ENCODE measurements at places on chromosomes 3 and 15.
A peak's percentile ranks its signal among the peaks of the same experiment; 100 is the strongest.

GRCh38 chr3:124577494-124578167, 152.6 kb upstream of the UMPS start:
- DNase-seq: no peak

DNA sequence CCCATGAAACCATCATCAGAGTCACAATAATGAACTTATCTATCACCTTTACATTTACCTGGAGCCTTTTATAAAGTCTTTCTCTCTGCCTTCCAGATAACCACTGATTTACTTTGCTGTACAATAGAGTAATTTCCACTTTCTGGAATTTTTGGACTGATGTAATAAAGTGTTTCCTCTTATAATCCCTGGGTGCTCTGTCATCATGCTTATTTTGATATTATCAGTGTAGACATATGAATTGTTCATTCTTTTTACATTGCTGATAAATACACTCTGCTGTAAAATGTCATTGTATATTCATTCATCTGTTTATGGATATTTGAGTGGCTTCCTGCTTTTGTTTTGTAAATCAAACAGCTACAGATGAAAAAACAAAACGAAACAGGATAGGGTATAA, 27.0 kb upstream of the IREB2 start:
- no peak for DNase-seq

- DNase-seq: no peak
These were observed 40.2 kb downstream of the DPH6 start for GRCh38 chr15:35505809-35506208.

DNA sequence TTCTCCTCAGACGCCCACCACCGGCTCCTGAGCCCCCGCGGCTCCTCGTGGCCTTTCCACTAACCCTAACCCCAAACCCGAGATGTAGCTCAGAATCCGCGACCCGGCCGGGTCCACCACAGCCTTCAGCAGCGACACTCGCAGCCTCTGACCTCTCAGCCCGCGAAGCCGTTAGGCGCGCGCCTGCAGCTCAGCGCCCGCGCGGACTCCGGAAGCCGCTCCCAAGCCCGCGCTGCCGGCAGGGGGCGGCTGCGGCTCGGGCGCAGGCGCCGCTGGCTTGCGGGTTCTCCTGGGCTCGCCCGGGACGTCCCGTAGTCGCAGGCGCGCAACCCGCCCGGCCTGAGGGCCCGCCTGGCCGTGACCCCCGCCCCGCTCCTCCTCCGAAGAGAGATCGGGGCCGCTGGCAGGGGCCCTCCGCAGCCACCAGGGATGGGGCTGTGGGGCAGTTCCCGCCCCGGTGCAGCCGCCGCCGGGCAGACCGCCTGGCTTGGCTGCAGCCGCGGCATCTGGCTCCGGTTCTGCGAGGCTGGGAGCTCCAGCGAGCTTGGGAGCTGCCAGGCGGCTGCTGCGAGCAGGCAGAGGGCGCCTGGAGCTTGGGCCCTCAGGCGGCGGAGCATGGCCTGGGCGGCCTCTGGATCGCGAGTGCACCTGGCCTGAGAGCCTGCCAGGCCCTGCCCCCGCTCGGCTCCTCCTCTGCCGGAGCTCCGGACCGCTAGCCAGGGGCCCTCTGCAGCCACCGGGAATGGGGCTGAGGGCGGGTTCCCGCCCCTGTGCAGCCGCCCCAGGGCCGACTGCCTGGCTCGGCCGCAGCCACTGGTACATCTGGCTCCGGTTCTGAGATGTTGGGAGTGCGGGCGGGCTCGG, 120.7 kb downstream of the LMLN start:
- peak; percentile 52 for DNase-seq

- DNase-seq: no peak
These were observed 28.2 kb downstream of the MYEF2 start for GRCh38 chr15:48149858-48150257.

- no peak for DNase-seq
These were observed 13.1 kb upstream of the SEC13 start for GRCh38 chr3:10334042-10334441.

DNA sequence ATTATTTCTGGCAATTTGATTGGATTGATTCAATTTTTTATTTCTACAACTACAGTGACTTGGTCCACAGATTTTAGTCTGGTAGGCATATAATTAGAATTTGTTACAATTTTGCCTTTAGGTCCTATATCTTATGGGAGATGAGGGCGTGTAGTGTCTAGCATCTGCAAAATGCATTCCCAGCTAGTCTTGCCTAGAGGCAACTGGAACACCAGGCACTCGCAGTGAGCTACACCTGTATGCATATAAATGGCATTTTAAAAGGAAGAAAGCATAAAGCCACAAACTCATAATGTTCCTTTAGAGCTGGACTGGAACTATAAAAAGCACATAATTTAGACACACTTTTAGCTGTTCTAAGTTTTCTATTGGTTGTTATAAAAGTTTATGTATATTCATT, 17.9 kb upstream of the SPPL2A start:
- DNase-seq: no peak

DNA sequence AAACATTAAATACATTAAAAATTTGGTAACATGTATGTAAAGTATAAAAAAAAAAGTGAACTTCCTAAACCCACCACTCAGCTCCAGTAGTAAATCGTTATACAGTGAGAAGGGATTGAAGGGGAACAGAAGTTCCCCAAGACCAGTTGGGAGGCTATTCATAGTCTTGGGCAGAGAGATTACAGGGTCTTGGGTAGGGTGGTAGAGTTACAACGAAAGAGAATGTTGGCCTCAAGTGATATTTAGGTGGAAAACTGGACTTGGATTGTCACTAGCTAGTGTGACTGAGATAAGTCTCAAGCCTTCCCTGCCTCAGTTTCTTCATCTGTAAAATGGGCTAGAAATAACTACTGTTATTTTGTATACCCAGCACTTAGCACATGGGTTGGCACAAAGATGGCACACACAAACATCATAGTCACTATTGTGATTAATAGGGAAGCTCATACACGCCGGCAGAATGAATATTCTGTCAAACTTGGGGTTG, 431 bp upstream of the YEATS2 start:
- no peak for DNase-seq

DNA sequence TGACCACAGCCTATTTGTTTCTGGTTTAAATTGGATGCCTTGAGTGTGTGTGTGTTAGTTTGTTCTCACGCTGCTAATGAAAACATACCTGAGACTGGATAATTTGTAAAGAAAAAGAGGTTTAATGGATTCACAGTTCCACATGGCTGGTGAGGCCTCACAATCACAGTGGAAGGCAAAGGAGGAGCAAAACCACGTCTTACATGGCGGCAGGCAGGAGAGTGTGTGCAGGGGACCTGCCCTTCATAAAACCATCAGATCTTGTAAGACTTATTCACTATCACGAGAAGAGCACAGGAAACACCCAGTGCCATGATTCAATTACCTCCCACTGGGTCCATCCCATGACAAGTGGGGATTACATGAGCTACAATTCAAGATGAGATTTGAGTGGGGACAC, 260.5 kb downstream of the WDR72 start:
- no peak for DNase-seq

- no peak for DNase-seq
These were observed 32.2 kb downstream of the SLC15A2 start for GRCh38 chr3:121926380-121926779.

GRCh38 chr3:50657816-50658215, 16.9 kb upstream of the DOCK3 start:
- no peak for DNase-seq

- no peak for DNase-seq
These were observed 739.0 kb upstream of the CFAP20DC start for GRCh38 chr3:59788801-59789200.

DNA sequence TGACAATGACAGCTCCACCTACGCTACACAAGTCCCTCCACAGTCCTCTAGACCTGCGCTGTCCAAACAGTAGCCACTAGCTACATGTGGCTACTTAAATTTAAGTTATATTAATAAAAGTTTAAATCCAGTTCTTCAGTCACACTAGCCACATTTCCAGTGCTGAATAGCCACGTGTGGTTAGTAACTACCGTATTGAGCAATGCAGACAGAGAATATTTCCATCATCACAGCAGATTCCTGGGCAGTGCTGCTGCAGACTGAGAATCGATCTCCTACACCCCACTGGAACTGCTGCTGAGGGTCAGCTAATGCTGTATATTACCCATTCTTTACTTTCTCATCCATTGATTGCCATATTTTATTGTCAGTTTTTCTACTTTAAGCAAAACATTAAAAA, 40.9 kb downstream of the HDC start:
- no peak for DNase-seq

DNA sequence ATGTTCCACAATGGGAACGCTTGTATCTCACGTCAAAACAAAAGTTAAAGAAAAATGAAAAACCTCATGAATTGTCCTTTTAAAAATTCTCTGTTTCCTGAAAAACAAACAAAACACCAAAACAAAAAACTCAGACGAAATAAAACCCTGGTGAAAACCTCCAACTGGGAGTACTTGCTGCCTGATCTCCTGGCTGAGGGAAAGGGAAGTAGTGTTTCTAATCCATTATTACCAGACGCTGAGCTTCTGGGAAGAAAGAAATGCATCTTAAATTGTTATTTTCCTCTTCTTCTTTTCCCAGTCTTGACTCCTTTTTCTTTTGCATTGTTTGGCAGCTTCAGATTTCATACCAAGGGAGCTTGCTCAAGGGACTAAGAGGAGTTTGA, 243.2 kb upstream of the RGMA start:
- DNase-seq: no peak

DNA sequence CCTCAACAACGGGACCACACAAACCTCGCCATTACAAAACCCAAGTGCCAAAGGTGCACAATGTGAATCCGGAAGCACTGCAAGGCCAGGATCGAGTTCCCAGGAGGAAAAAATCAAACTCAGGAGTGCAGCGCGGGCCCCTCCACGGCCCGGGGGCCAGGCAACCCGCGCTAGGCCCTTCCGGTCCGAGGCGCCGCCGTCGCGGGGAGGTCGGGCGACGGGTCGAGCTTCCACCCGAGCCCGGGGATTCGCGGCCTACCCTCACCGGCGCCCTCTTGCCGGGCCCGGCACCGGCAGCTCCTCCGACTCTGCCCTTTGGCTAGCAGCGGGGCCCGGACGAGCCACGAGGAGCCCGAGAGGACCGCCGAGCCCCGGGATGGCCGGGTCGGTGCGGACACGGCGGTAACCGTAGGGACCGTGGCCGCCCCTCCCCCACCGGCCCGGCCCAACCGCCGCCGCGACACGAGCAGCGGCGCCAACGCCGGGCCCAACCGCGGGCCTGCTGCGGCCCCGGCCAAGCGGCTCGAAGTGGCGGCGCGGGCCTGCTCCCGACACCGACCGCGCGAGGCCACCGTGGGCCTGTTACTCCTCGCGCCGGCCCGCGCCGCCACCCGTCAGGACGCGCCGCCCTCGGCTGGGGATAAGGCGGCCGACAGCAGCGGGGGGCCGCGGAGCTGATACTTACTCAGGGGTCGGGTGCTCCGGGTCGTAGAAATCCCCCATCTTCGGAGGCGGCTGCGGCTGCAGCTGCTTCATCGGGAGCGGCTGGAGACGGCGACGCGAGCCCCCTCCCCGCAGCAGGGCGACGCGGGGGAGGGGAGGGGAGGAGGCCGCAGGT, 525 bp downstream of the SETD2 start:
- peak; percentile 54 for DNase-seq

GRCh38 chr3:59526999-59527398, 477.2 kb upstream of the CFAP20DC start:
- no peak for DNase-seq

DNA sequence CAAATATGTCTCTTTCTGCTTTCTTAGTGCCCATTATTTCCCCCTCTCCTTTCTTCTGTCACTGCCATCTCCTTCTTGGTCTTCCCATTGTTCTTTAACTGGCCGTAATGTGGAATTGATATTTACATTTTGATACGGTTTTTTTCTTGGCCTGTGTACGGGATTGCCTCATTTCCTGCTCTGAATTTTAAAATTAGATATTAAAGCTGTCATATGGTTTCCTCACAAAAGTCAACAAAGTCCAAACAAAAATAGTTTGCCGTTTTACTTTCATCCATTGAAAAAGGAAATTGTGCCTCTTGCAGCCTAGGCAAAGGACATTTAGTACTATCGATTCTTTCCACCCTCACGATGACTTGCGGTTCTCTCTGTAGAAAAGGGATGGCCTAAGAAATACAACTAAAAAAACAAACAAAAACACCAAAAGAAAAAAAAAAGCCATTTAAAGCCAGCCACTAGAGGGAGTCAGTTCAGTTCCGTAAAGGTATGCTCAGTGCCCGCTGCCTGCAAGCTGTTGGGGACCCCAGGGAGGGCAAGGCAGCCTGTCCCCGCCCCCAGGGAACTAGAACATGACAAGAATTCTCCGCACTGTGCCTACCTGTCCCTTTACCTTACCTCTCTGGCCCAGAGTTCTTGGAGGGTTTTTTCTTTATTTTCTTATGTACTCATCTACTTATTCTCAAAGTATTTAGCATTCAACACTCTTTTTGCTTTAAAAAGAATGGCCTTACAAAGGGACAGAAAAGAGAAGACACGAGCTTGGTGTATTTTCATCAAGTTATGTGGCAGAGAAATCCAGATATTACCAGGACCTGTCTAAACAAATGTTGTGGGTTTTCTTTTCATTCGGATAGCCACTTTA, 30.0 kb upstream of the NR2E3 start:
- peak; percentile 54 for DNase-seq

DNA sequence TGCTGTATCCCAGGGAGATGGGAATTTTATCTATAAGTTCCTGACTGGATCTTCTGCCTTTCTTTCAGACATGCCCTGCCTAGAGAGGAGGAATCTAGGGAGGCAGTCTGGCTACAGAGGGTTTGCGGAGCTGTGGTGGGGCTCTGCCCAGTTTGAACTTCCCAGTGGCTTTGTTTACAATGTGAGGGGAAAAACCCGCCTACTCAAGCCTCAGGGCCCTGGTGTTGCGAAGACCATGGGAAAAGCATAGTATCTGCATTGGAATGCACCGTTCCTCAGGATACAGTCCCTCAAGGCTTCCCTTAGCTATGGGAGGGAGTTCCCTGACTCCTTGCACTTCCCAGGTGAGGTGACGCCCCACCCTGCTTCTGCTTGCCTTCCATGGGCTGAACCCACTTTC, 168.7 kb downstream of the TMEM108 start:
- DNase-seq: no peak
